CD4-positive, alpha-beta memory T cell (primary cell): ENCODE measurements at places on chromosomes 12 and 14. TPM values are rescaled to one million over a fixed set of nuclear protein-coding genes. Genes with fewer than 3 reads are reported as not detected.

DNA sequence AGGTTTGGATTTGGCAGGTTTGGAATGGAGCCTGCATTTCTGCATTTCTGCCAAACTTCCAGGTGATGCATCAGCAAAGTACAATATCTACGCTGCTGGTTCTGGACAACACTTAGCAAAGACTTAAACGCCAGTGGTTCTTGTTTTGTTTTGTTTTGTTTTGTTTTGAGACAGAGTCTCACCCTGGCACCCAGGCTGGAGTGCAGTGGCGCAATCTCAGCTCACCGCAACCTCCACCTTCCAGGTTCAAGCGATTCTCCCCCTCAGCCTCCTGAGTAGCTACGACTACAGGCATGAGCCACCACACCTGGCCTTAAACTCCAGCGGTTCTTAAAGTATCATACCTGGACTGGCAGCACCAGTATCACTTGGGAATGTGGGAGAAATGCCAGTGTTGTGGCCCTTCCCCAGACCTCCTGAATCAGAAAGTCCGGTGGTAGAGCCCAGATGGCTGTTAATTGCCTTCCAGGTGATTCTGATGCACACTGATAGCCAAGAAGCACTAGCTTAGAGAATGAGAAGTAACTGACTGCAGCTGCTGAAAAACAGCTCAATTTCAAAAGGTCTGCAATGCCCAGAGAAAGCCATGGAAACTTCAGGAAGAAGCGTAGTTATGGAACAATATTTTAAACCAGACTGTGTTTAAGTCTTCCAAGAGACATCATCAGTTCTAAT lies 114.8 kb upstream of the FOXN3 start:
- no peak for DNase-seq
- no peaks in the 10 kb centered on the region for H3K36me3 ChIP-seq
- H3K4me1 ChIP-seq, result no peaks in the 10 kb centered on the region
- no peak overlapping the region for H3K4me3 ChIP-seq
- H3K27ac ChIP-seq, result no peak overlapping the region

GRCh38 chr12:115306380-115306779 lies 622.4 kb upstream of the TBX3 start:
- no peak overlapping the region for H3K27ac ChIP-seq
- no peaks in the 10 kb centered on the region for H3K4me1 ChIP-seq
- no peak for DNase-seq
- no peaks in the 10 kb centered on the region for H3K36me3 ChIP-seq
- H3K4me3 ChIP-seq, result no peak overlapping the region

DNA sequence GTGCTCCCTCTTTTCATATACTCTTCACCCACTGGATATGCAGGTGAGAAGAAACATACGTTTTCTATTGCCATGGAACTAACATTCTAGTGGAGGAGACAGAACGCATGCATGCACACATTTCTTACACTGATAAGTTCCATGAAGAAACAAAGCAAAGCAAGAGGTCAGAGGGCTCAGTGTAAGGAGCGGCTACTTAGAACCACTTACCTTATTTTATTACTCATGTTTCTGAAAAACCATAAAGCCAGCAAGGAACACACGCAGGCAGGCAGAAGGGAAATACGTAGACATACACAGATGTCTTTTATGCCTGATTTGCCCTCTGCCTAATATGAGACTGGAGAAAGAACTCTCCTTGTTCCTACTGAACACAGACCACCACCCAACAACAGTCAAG lies 362.9 kb downstream of the TMEM132D start:
- DNase-seq, result no peak
- H3K36me3 ChIP-seq, result no peaks in the 10 kb centered on the region
- H3K4me1 ChIP-seq, result no peaks in the 10 kb centered on the region
- H3K27me3 ChIP-seq, result no peaks in the 10 kb centered on the region

DNA sequence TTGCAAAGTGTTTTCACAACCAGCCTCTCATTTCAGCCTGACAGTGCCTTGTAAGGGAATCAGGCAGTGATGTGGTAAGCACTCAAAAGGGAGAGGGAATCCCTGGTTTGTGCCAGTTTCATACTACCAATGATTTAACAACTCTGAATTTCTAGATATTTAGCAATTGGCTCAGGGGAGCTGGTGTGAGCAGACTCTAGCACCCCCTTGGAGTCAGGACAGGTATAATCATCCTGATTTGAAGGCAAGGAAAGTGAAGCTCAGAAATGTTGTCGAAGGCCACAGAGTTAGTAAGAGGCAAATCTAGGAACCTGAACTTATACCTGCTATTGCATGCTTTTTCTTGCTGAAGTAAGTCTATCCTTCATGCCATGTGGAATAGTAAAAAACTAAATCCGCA lies 63.1 kb upstream of the DACT1 start:
- no peaks in the 10 kb centered on the region for H3K36me3 ChIP-seq
- no peak overlapping the region for H3K27ac ChIP-seq
- DNase-seq, result no peak
- peaks cover 12% of the 10 kb centered on the region for H3K4me1 ChIP-seq
- no peak overlapping the region for H3K4me3 ChIP-seq
- H3K27me3 ChIP-seq, result no peaks in the 10 kb centered on the region

- no peaks in the 10 kb centered on the region for H3K36me3 ChIP-seq
- no peak overlapping the region for H3K4me3 ChIP-seq
- peaks cover 2% of the 10 kb centered on the region for H3K4me1 ChIP-seq
- no peak overlapping the region for H3K27ac ChIP-seq
Observed at GRCh38 chr14:104858811-104859426, 6.1 kb upstream of the CEP170B start.

DNA sequence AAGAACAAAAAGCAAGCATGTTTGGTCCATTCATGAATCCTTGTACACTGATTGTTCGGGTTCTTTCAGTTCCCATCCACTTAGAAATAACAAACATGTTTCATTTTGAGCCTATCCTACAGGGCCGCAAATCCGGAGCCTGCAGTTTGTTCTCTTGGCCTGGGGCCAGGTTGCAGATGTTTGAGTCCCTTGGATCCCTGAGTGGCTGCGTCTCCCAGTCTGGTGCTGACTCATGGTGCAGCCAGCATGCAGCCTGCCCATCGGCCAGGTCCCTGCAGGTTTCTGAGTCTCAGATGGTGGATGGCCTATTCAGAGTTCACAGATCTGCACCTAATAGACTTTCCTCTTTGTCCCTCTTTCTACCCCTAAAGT lies 1.9 kb upstream of the DYNC1H1 start:
- no peak overlapping the region for H3K27ac ChIP-seq
- H3K4me3 ChIP-seq, result no peak overlapping the region
- peaks cover 37% of the 10 kb centered on the region for H3K4me1 ChIP-seq
- DNase-seq, result no peak

DNA sequence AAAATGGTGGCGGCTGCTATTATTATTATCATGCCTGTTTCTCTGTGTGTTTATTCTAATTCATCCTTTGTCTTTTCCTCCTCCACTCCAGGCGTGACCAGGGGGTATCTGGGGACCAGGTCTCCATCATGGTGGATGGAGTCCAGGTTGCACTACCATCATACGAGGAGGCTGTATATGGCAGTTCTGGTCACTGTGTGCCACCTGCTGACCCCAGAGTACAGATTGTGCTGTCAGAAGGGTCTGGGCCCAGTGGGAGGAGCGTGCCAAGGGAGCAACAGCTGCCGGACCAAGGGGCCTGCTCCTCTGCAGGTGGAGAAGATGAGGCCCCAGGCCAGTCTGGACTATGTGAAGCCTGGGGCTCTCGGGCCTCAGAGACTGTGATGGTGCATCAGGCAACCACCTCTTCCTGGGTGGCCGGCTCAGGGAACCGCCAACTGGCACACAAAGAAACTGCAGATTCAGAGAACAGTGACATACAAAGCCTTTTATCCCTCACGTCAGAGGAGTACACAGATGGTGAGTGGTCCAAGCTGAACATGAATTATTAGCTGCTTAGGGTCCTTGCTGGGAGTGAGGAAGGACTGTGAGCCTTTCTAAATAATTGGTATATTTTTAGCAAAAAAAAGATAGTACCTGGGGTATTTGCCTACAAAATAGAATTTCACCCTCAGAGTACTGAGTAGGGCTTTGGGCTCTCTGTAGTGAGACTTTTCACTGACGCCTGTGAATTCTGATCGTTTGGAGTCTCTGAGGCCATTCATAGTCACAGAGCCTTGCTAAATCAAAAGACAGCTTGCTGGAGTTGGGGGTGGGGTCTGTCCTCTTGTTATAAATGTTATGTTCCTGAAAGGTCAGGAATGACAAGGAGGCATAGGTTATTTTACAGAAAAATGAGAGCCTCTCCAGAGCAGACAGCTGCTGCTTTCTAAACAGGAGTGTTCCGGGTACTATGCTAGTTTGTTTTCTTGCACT lies 58.1 kb upstream of the SRSF5 start:
- no peaks in the 10 kb centered on the region for H3K27me3 ChIP-seq
- H3K36me3 ChIP-seq, result peaks cover 49% of the 10 kb centered on the region
- no peak for DNase-seq
- H3K4me1 ChIP-seq, result peaks cover 17% of the 10 kb centered on the region

DNA sequence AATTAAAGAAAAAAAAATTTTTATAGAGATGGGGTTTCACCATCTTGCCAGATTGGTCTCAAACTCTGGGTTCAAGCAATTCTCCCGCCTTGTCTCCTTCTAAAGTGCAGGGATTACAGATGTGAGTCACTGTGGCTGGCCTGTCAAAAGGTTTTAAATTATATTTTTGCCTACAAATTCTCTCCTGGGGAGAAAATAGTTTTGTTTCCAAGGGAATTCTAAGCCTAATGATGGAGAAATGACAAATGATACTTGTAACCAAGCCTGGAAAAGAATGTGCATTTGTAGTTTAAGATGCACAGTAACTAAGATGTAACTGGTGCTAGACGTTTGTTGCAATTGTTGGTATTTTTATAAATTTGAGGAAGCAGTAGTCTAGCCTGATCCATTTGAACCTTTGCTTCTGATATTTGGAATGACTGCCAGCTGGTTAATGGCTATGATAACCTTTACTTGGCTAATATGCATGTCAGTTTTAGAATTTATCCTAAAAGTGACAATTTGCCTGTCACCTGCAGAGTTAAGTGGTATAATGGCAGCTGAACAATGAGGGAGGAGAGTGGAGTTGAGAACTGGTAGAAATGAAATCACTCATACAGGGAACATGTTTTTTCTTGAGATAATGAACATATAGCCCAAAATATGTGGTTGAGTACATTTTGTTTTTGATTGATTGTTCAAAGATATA lies 148.0 kb downstream of the FUT8 start:
- H3K4me3 ChIP-seq, result no peak overlapping the region
- no peak overlapping the region for H3K27ac ChIP-seq
- H3K36me3 ChIP-seq, result peaks cover 6% of the 10 kb centered on the region
- no peaks in the 10 kb centered on the region for H3K27me3 ChIP-seq

DNA sequence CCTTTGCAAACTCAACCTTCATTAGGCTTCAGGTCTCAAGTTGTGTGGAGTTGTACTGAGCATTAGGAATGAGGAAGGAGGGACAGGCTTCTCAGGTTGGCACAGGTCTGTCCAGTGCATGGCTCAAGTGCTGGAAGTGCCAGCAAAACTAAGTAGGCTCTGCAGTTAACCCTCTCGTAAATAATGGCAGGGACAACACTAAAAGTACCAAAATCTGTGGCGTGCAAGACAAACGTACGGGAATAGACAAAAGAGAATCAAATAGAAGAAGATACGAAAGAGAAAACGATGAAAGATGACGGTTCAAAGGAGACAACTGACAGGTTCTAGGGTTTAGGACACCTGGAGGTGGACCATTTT lies 612 bp downstream of the TRAPPC6B start:
- peak overlapping the region; percentile 99 for H3K4me3 ChIP-seq
- H3K36me3 ChIP-seq, result no peaks in the 10 kb centered on the region
- peak overlapping the region; percentile 94 for H3K27ac ChIP-seq
- no peak for DNase-seq

Gene SLC25A47
- not detected for total RNA-seq

Gene CDCA3
- total RNA-seq, result 2.0 TPM

Gene ERO1A
- 98.3 TPM for total RNA-seq

Gene FAIM2
- 0.17 TPM for total RNA-seq

Gene GALNT9
- total RNA-seq, result not detected

Gene TAS2R31
- 3.2 TPM for total RNA-seq

Gene GUCY2C
- not detected for total RNA-seq
